ENCODE measurements at places on chromosomes 11 and 22.

- no peak for DNase-seq
Measured at GRCh38 chr22:29203488-29204454, 1.9 kb upstream of the EMID1 start.

DNA sequence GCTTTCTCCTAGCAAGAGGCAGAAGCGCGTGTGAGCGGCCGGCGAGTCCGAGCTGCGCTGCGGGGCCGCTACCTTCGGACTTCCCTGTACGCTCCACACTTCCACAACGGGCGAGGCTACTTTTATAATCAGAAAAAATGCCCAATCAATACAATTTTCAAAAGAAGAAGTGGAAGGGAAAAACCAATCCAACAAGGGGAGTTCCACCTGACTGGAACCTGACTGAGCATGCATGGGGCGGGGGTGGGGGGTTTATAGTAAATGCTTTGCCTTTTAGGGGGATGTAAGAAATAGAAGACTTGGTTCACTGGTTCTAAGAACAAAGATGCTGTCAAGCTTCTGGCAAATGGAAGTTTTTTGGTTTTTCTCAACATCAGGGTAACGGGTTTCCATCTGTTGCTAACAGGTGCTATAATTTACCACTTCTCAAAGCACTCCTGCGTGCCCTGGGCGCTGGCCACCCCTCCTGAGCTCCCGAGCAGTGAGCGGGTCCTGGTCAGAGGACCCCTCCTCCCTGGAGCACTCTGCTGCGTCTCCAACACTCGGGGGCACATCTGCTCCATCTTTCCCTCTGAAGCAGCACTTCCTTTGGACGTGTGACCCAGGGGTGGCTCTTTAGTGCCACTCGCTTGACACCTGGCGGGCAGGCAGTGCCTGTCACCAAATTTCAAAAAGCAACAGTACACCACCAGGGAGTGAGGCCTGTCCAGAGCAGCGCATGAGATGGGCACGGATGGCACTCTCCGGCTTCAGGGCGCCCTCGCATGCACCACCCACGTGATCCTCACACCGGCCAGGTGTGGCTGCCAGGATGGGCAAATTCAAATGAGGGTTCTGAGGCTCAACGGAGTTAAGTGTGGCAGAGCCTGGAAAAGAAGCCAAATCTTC, 21.6 kb upstream of the BID start:
- no peak for DNase-seq

- no peak for DNase-seq
Measured at GRCh38 chr11:113974741-113975470, at the start of gene HTR3A. TSS of gene HTR3A (plus strand) at chr11:113975108. CDS start at chr11:113975326, 218 bp downstream.

DNA sequence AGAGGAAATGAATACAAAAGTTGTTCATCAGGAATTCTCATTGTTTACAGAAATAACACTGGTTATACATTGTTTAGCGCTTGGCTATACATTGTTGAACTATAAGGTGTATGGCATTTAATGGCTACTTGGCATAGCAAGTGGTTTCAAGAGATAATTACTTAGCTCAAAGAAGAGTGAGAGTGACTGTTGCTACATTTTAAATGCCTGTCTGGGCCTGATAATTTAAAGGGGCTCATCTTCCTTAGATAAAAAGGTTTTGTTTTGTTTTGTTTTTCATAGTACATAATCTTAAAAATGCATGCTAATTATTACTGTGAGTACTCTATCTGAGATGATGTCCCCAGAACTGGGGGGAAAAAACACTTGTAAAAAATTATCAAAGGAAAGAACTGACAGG, 1.5 kb upstream of the SMPD1 start:
- no peak for DNase-seq

DNA sequence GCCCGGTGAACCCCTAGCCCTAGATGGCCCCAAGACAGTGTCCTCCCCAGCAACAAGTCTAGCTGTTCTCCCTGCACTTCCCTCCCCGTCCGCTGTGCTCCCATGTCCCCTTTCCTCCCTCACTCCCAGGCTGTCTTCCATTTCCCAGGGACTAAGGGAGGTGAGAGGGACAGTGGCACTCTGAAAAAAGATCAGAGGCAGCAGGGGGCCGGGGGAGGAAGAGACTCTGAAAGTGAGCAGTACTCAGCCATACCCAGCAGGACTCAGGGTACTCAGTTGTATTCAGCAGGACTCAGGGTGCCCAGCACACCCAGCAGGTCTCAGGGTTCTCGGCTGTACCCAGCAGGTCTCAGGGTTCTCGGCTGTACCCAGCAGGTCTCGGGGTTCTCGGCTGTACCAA, 48.4 kb upstream of the THY1 start:
- DNase-seq: no peak

DNA sequence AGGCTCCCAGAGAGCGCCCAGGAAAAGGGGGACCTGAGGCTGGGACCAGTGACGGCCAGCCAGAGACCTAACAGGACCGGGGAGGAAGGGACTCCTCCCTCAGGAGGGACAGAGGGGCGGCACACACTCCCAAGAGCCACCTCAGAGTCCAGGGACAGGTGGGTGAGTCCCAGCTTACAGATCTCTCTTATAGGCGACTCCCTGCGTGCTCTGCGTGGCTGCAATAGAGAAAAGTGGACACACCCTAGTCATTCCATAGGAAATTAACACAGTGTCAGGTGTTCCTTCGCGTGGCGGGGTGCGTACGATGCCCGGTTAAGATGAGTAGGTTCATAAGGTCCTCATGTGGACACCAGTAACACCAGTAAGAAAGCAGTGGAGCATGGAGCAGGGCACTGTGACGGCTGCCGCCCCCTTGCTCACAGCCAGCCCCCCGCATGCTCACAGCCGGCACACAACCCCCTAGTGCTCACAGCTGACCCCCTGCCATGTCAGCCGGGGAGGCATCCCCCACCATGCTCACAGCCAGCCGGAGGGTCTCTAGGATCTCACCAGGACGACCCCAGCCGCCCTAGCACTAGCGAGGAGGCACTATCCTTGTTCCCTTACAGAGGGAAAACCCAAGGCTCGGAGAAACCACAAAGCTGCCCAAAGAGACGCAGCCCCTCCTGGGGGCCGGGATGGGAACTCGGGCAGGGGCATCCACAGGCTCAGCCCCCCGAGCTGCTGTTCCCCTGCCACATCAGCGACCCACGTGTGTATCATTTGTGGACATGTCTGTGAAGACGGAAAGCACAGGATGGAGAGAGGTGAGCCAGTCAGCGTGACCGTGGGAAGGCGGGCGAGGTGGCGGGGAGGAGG, 426.8 kb downstream of the TBC1D22A start:
- no peak for DNase-seq

All from amniotic stem cell (primary cell).